Activated T-helper 1 cell treated with anti-CD3 and anti-CD28 coated beads, Interleukin-12 subunit alpha, Interleukin-12 subunit beta, Interleukin-2, Interleukin-4 antibody, amounts not matched to agents 30 ng/mL and 10 ng/mL and 1 ng/mL, durations not matched to agents 14 hours and 24 hours and 36 hours (primary cell): ENCODE measurements at places on chromosomes 11 and 22. TPM values are rescaled to one million over a fixed set of nuclear protein-coding genes. Genes with fewer than 3 reads are reported as not detected.

Gene FREY1
- 0.59 and 1.9 TPM in 2 replicates for total RNA-seq

Gene MMP12
- 0.10 TPM in 1 of 2 replicates, not detected in the other for total RNA-seq

Gene CASP5
- not detected in 2 replicates for total RNA-seq

Gene DEUP1
- total RNA-seq, result not detected in 2 replicates

Gene OR52E8
- not detected in 2 replicates for total RNA-seq

Gene MYRF
- 0.78 and 0.99 TPM in 2 replicates for total RNA-seq

Gene KCNC1
- total RNA-seq, result not detected in 2 replicates

Gene PRR5
- 19.7 and 21.6 TPM in 2 replicates for total RNA-seq

Gene OSBPL5
- total RNA-seq, result 1.6 and 1.9 TPM in 2 replicates

GRCh38 chr22:48309836-48310235 lies 1517.8 kb downstream of the BRD1 start:
- DNase-seq, result no peak

GRCh38 chr11:134585666-134586610 lies 173.9 kb upstream of the B3GAT1 start:
- DNase-seq, result no peak

- DNase-seq, result no peak
Observed at GRCh38 chr11:42773729-42774128, 538.1 kb upstream of the API5 start.

DNA sequence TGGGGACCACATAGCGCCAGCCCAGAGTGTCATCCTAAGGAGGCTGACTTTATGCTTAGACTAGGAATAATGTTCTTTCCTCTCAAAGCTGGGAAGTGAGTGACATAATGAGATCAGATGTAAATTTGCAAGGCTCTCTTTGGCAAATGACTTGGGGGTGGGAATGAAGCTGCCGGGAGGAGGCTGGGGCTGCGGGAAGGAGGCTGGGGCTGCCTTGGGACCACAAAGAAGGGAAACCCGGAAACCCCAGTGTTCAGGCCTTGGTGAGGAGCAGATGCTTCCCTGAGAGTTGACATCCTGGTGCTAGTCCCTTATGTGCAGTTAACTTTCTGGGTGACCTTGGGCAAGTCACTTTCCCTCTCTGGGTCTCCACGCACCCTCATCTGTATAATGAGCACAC lies 182.0 kb downstream of the CHST1 start:
- DNase-seq, result no peak

DNA sequence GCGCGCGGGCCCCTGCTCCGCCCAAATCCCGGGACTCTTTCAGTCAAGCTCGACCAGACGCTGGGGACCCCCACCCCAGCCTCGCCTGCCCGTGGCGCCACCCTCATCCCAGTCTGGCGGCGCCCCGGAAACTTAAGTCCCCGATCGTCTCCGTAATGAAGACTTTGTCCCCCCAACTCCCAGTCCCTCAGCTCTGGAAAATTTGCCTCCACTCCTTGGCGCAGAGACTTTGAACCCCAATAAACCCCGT lies 348 bp downstream of the PLCB3 start:
- no peak for DNase-seq

DNA sequence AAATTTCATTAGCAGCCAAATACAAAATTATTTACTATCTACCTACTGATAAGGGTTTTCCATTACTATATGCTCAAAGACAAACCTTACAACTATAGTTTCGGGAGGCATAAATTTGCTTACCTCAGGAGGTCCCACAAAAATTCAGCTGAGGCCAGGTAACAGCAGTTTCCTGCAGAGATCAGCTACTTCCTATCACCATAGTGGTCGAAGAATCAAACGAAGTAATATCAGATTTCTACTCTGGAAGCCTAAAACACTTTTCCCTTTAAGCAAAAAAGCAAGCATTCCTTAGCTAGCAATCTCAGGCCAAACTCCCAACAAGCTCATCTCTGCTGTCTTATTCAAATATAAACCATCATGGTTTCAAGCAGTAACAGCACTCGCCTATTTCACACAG lies 3.1 kb downstream of the NAP1L4 start:
- DNase-seq, result no peak

- DNase-seq, result no peak
Observed at GRCh38 chr11:2885017-2885677, 428 bp downstream of the CDKN1C start.

GRCh38 chr11:68891351-68891948 lies 12.2 kb downstream of the MRPL21 start:
- DNase-seq, result no peak

DNA sequence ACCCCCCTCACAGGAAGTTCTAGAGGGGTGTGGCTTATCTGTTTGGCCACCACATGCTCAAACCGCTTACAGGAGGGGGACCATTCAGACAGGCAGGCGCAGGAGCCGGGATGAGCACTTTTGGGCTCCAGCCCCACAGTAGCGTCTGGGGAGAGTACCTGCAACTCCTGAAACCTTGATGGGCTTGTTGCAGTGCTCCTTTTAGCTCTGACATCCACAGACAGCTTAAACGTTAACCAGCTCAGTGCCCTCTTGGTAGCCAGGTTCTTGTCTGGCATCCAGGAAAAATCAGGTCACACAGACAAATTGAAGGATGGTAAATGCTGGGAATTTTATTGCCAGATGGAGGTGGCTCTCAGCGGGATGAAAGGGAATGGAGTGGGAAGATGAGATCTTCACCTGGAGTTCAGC lies 326.3 kb downstream of the ETS1 start:
- no peak for DNase-seq

GRCh38 chr11:96267496-96268032 lies 75.4 kb downstream of the MAML2 start:
- DNase-seq, result no peak

DNA sequence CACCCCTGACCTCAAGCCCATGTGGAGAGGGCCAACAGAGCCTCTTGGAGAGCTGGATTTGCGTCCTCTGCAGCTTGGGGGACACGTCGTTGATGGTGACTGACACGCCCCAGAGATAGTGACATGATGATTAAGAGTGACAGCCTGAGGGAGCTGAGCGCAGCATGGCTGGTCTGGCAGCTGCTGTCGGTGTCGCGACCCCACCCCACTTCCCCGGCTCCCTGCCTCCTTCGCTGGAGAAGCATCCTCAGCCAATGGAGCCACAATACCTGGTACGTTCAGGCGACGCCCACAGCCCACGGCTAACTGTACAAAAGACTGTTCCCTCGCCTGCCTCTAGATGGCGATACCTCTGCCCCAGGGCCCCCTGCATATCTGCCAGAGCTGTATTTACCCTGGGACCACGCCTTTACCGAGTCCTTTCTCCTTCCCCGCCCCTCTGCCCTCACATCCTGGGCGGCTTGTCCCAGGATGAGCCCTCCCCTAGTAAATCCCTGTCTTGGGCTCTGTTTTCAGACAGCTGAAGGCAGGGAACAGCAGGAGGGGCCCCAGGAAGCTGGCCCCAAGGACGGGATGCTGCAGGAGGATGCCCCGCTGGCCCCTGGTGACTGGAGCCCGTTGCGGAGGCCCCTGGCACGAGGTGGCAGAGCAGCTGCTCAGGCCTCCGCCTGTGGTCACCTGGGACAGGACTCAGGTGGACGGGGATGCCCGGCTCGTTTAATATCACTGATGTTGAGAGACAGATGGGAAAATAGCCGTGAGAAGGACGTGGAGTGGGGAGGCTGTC lies 90.6 kb downstream of the RPS6KA4 start:
- DNase-seq, result peak; percentile 55

DNA sequence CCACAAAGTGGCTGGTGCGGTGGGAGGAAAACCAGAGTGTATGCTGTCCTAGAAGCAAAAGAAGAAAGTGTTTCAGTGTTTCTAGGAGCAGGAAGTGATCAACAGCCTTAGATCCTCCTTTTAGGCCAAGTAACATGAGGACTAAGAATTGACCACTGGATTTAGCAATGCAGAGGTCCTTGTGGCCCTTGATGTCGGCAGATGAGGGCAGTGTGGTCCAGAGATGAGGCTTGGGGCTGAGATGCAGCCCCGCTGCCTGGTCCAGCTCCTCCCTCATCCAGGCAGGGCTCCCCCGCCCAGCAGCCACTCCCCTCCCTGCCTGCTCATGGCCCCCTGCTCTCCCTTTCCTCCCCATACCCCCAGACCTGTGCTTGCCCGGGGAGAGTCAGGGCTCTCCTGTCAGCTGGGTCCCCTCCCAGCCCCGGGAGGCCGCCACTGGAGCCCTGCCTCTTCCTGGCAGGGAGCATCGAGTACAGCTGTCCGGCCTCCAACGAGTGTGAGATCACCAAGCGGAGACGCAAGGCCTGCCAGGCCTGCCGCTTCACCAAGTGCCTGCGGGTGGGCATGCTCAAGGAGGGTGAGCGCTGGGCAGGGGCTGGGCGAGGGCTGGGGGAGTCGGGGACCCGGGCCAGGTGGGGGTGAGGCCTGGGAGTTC lies 3.7 kb downstream of the TRMT112 start:
- no peak for DNase-seq

DNA sequence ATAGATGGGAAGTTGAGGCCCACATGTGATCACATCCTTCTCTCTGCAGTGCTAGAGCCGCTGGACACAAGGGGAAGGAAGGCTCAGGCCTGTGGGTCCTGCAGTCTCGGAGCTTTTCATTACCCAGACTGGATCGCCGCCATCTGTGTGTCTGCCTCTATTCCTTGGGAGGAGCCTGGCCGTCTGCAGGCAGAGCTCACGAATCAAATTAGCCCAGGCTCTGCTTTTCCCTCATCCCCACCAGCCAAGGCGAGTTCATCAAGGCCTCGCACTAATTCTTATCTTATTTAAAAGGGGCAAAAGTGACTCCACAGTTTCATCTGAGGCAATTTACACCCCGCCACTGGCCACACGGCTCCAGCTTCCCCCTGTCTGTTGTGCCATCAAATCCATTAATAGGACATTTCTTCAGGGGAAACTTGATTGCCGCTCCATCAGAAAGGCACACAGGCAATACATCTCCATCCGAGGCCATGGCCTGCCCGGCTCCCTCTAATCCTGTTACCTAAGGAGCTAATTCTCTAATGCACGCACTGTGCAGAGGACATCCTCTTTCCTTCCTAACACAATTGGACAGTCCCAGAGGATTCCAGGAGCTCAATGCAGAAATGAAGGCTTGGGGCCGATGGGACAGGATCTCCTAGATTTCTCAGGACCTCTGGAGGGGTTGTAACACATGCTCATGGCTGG lies 3.3 kb upstream of the HTR3A start:
- DNase-seq, result no peak

DNA sequence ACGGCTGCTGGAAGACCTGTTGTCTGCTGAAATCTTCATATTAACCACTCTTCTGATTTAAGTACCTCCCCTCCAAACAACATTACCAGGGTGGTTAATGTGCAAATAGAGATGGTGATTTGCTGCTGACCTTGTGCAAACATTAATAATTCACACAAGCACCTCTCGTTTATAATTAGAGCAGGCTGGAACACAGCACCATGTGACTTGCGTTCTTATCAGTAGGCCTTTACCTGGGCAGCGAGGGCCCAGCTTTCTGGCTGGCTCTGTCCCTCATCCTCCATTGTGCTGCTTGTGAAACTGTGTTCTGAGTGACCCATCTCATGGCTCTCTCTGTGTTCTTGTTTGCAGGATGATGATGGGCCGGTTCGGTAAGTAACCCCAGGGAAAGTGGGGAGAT lies 41.0 kb upstream of the PARVG start:
- DNase-seq, result no peak

DNA sequence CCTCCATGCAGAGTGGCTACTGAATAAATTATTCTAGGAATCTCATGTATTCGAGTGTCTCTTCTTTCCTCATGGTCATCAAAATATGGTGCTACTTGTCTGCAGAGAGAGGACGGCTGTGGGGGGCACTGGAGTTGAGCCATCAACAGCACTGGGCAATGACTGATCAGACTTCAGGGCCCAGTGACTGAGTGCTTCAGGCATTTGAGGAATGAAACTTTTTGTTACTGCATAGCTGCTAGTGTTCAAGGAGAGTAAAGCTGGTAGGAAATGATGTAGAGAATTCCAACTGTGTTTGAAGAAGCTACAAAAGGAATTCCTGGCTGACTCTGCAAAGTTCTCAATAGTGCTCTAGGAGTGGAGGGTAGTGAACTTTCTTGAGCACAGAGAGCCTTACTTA lies 277.7 kb downstream of the CADM1 start:
- DNase-seq, result no peak

GRCh38 chr11:66172146-66172545 lies 96.3 kb upstream of the RAB1B start:
- no peak for DNase-seq

- no peak for DNase-seq
Observed at GRCh38 chr11:14705067-14705466, 61.5 kb downstream of the PDE3B start.

- no peak for DNase-seq
Observed at GRCh38 chr22:38699784-38700183, 959 bp downstream of the JOSD1 start.

- no peak for DNase-seq
Observed at GRCh38 chr22:36048911-36049677, 20.5 kb upstream of the RBFOX2 start.

DNA sequence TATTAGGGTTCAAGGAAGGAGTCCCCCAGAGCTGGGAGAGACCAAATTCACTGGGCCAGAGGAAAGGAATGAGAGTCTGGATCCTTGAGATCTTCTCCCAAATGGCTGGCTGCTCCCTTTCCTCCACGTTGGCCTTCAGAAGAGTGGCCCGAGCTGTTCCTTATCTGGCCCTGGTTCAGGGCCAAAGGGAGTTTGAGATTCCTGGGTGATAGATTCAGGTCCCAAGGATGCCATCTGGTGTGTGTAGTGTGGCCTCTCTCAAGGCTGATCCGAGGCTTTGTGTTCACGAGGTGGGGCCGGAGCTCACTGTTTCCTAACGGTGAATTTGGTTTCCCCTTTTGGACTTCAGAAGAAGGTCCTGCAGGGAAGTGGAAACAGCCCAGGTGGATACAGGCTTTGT lies 17.4 kb upstream of the ABCC8 start:
- no peak for DNase-seq

- DNase-seq, result no peak
Observed at GRCh38 chr22:36816636-36817524, at the start of gene PVALB. Gene PVALB, minus strand, starts transcription at chr22:36817035. Its CDS starts 30 bp downstream, at chr22:36817005.

GRCh38 chr11:127925475-127925874 lies 661.9 kb downstream of the ETS1 start:
- no peak for DNase-seq
